CD4-positive, alpha-beta T cell treated with Interferon alpha-2 for 1 hour (primary cell): ENCODE measurements at places on chromosomes 16 and 17.

DNA sequence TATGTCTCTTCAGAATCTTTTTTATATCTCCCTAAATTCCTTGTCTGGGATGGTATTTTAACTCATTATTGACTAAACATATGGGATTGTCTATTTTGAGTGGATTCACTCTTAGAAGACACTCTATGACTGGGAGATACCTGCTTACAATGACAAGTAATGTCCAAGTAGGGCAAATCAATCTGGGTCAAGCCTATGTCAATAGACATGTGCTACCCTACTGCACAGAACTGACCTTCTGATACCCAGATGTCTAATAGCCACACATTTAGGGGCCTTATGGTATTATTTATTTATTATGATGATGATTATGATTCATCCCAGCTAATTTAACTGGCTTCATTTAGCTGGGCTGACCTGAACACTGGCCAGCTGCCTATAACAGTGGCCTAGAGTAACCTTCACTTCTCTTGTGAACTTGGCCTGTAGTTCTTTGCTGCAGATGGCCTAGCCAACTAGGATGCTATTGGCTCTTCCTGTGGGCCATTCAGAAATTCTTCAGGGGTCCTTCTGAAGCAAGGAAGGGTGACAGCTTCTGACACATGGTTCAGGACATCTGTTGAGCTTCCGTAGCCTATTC, 138.0 kb downstream of the ANKFN1 start:
- DNase-seq, result no peak

DNA sequence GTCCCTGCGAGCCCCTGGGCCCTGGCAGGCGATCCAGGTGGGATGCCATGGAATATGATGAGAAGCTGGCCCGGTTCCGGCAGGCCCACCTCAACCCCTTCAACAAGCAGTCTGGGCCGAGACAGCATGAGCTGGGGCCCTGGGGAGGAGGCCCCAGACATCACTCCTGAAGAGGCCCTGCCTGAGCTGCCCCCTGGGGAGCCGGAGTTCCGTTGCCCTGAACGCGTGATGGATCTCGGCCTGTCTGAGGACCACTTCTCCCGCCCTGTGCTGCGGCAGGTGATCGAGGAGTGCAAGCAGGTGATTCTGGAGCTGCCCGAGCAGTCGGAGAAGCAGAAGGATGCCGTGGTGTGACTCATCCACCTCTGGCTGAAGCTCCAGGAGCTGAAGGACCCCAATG, 33.1 kb downstream of the CDRT15L2 start:
- DNase-seq, result no peak

DNA sequence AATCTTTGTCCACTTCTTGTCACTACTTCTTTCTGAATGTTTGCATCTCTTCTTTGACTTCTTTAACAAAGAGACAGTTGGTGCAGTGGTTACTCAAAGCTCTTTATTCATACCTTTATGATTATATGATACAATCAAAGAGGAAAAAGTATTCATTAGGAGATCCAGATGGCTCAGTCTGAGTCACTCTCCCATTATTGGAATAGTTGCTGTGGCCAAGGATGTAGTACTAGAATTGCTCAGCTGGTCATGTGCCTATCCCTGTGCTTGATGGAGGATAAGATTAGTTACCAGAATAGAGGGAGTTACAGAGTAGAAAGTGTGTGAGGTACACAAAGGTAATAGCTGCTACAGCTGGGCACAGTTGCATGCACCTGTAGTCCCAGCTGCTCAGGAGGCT, 18.3 kb downstream of the BCAS3 start:
- DNase-seq, result no peak

DNA sequence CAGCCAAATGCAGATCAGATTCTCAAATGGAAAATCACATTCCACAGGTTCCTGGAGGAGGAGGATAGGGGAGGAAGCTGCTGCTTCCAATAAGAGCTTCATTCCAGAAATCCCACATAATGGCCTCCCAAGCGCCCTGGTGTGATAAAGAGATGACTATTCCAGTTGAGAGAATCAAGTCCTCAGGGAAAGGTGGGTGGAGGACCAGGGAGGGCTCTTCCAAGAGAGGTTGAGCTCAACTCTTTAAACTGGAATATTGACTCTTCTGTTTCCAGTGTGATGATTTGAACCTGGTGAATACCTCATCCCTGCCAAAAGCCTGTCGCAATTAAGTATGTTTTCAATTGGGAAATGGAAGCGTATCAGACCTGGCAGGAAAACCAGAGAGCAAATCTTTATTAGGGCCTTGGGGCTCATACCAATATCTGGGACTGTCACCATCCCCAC, 81.4 kb upstream of the DYNLRB2 start:
- DNase-seq, result no peak

- no peak for DNase-seq
These were observed 7.9 kb downstream of the SEPTIN12 start for GRCh38 chr16:4780235-4780634.

- DNase-seq, result no peak
These were observed 101.7 kb downstream of the RPTOR start for GRCh38 chr17:80646328-80646727.

DNA sequence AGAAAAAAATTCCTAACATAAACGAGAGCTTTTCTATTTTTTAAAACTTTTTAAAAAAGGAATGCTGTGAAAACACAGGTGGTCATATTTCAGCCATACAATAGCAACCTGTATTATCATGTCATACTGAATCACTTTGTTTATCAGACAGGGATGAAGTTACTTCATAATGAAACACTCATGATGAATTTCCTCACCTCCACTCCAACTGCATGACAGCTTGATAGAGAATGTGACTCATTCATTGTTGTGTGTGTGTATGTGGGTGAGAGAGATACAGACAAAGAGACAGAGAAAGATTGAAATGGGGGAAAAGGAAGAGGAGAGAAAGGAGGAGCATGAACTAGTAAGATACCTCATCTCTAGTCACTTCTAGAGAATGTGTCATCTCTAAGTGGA, 109.0 kb downstream of the SYCE1L start:
- no peak for DNase-seq
